Stimulated activated memory B cell treated with anti-CD40 and anti-IgM and Interleukin-4, amounts not matched to agents 10 μg/mL and 1 μg/mL and 100 μg/mL, for 72 hours (primary cell): ENCODE measurements at places on chromosomes 5 and 9.

GRCh38 chr5:145429170-145429569, 406.0 kb downstream of the PRELID2 start:
- no peak for ATAC-seq

DNA sequence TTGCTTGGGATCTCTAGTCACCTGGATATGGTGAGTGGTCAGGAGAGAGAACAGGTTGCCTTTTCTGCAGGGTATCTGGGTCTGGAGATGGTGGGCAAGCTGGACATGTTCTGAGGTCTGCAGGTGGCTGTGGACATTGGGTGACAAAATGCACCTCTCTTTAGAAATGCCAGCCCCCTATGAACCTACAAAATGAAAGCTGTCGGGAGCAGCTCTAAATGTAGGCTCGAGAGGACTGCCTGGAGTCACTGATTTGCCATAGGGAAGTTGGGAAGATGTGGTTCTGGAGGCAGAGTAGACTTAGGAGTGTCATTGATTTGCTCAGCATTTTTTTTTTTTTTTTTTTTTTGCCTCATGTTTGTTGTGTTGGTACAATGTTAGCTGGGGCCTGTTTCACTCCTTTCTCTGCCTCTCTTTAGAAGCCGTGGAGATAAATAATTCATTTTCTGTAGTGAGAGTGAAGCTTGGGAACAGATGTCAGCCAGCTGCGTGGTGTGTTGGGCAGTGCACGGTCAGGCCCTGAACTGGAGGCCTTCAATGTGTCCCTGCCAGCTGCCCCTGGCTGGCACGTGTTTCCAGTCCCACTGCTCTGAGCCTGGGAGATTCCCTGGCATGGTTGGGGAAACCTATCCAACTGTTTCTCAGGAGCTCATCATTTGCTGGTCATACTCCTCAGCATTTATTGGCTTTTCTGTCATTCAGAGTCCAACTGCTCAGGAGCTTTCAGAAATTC, 5.4 kb downstream of the RGS3 start:
- ATAC-seq: no peak

DNA sequence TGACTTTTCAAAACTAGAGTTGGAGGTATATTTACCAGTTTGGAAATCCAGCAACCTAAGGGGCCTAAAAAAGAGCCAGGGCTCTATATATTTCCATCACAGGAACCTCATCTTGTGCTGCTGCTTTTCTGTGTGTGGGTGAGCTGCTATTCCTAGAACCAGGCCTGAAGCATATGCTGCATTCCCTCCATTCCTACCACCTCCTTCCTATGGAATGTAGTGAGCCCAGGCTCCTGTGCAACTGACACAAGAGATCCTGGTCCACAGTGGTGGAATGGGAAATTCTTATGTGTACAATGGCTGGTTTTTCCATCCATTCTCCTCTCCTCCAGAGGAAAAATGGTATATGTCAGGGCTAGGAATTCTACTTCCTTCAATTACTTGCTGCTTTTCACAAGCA, 39.1 kb downstream of the SPEF2 start:
- no peak for ATAC-seq

- no peak for ATAC-seq
These were observed 50.1 kb upstream of the BASP1 start for GRCh38 chr5:17167171-17167891.

DNA sequence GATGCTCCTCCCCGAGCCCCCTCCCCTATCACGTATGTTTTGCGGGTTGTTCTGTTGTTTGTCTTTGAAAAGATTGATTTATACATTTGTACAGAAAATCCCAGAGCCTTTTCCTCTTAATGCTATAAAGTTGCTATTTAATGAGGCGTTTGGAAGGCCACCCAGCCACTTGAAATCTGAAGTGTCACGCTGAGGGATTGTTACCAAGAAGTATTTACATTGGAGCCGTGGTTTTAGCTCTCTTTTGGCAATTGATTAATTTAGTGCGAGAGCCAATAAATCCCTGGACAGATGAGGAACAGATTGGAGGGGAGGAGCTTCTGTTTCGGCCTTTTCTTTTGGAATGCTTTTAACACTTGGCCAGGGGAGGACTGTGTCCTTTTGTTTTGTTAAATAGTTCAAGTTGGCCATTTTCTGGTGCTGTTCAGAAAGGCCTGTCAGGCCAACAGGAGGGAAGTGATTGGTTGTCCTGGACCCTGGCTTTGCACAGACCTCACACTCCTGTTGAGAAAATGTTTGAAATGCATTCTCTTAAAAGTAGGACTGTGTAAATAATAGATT, 250.2 kb downstream of the PDZD2 start:
- no peak for ATAC-seq

GRCh38 chr5:79689541-79690466, at the start of gene CMYA5:
TSS of gene CMYA5 (plus strand) at chr5:79689836. CDS start at chr5:79689908, 72 bp downstream.
- ATAC-seq: peak; percentile 41

DNA sequence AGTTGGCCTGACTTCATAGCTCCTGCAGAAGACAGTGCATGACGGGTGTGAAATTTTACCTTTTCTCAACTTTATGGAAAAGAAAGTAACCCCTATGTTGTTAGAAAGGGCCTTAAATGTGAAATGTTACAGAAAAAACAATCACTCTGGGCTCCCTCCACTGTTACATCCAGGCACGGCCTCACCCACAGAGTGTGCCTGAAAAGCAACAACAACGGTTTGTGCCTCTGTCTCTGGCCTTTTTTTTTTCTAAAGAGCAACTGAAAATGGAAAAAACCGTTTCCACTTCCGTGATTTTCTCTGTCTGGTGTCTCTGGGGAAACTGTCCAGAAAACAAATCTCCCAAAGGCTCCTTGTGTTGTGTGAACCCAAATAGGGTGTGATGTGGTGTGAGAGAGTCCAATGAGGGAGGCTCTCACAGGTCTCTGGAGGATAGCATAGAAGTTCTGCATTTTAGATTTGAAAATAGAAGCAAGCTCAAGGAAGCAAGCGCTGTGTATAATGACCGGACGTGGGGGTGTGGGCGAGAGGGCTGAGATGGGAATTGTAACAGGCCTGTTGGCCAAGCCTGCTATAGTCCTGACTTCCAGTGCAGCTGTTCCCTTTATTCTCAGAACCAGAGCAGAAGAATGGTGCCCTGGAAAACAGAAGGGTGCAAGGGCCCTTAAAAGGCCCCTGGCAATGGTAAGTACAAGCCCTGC, 221.8 kb upstream of the TUT7 start:
- ATAC-seq: no peak

- ATAC-seq: no peak
These were observed 817 bp downstream of the GAPVD1 start for GRCh38 chr9:125262294-125262991.

GRCh38 chr5:67051164-67051563, 145.4 kb downstream of the CD180 start:
- no peak for ATAC-seq

- no peak for ATAC-seq
These were observed 5.9 kb upstream of the LCN1 start for GRCh38 chr9:135515083-135515951.

- peak; percentile 90 for ATAC-seq
These were observed 19.2 kb downstream of the DOCK2 start for GRCh38 chr5:169656125-169656901.

DNA sequence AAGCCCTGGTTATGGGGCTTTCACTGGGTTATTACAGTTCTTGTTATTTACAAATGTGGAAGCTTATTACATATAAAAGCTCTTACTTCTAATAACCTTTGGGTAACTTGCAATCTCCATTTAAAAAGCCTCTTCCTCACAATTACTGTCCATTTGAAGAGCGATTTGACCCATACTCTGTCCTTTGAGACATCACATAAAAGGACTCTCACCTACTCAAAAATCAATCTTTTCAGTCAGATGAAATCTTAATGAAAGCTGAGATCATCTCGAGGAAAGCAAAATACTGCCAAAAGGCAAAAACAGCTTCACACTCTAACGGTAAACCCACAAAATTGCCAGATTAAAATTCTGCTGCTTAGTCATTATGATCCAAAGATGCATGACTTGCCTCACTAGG, 29.8 kb downstream of the ELAVL2 start:
- ATAC-seq: no peak

DNA sequence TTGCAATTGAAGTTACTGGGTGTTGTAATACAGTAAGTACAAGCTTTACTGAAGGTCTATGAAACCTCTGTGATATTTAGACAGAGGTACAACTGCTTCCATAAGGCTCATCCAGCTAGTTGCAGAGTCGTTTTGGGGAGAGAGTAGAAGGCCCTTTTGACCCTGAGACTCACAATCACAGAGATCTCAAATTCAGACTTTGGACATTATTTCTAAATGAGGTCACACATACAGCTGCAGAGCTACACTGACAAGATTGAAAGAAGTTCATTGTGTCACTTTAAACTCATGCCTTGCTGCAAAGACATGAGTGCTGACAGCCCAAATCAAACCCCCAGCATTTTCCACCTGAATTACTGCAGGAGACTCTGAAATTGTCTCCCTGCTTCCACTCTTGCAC, 205.9 kb upstream of the TMEM161B start:
- ATAC-seq: no peak

- ATAC-seq: no peak
These were observed 26.3 kb upstream of the TNPO1 start for GRCh38 chr5:72790186-72790585.

DNA sequence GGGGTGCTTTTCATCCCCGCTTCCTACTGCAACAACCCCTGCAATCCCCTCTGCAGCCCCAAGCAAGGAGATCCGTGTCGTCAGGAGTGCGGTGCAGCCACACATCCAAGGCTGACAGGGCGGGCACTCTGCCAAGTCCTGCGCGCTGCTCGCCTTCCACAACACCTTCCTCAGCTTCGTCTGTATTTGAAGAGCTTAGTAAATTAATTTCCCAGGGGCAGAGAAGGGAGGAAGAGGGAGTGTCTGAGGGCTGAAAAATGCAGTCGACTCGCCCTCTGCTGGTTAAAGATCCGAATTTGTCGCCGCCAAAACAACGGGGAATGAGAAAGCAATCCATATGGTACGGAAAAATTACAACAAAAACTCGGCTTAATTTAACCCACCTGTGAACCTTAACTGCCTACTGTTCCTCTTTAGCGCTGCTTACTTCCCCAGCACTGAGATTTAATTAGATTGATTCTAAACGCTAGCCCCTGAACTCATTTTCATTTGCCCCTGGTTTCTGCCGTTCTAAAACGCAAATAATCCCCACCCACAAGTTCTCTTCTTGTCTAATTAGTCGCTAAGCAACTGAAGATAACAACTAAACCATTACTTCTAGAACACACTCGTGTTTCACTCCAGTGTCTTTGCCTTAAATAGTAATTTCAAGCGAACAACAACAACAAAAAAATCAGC, 10.9 kb upstream of the PCDHB1 start:
- no peak for ATAC-seq

GRCh38 chr5:148393390-148393741, 9.6 kb downstream of the FBXO38 start:
- ATAC-seq: no peak

DNA sequence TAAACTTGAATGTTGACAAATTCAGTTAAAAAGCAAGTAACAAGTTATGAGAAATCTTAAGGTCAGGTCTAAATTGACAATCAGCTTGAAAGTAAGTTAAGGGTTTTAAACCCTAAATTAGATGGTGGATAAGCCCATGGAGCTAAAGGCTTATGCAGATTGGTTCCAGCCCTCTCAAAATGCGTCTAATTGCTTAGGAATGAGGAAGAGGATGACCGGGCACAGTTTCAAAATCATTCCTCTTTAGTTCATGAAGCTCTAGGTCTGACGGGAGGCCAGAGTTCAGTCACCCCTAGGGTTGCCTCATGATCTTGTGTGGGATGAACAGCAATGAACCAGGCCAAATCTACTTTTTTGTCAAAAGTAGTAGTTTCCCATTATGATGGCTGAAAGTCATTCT, 75.4 kb downstream of the SLC38A9 start:
- ATAC-seq: no peak

DNA sequence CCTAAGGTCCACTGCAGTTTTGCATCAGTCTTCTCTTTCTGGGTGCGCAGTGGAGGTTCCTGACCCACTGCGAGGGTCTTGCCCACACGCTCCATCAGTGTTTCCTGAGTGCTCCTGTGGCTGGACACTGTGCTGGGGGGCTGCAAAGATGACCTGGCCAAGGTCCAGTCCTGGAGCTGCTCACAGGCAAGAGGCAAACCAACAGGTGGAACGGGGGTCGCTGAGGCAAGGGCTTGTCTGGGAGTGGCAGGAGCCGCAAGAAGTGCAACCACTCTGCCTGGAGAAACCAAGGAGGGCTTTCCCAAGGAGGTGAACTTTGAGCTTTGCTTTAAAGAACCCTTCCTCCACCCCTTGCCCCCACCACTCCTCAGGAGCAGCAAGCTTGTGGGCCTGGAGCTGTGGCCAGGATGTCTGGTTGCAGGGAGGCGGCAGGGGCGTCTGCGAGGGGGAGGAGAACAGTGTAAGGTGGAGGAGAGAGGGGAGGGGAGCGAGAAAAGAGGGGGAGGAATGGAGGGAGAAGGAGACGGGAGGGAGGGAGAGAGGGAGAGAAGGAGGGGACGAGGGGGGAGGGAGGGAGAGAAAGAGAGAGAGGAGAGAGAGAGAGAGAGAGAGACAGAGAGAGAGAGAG, 444 bp upstream of the CPLX2 start:
- no peak for ATAC-seq

DNA sequence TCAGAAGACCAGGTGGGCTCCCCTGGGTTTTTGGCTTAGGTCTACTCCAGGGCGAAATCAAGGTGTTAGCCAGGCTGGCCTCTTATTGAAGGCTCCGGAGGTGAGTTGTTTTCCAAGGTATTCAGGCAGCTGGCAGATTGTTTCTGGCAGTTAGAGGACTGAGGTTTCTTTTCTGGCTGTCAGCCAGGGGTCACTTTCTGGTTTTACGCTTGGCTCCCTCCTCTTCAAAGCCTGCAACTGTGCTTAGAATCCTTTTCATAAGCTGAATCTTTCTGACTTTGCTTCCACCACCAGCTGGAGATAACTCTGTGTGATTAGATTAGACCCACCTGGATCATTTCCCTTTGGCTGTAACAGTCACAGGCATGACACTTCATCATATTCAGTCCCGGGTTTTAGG, 24.6 kb downstream of the RFK start:
- ATAC-seq: no peak

- no peak for ATAC-seq
These were observed 97.7 kb downstream of the GDNF start for GRCh38 chr5:37742111-37742510.

GRCh38 chr9:88076286-88077070, 61.8 kb downstream of the SPATA31C2 start:
- ATAC-seq: peak; percentile 45

GRCh38 chr5:34543687-34544086, 112.4 kb upstream of the RAI14 start:
- no peak for ATAC-seq

DNA sequence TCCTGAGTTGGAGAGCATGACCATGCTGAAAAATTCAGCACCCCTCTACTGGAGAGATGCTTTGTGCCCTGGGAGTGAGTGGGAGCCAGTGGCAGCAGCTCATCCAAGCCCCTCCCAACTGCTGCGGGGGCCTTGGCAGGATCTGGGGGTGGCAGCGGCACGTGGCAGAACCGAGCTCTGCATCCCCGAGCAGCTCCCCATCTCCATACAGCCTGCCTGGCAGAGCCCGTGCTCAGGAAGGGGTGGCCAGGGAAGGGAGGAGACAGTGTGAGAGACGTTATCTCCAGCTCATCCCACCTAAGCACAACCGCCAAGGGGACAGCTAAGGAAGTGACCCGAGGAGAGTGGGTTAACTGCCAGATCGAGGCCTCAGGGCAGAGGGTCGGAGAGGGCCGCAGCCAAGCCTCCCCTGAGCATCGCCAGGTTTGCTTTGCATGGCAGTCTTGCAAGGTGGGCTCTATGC, 17.2 kb upstream of the DPM2 start:
- ATAC-seq: no peak

GRCh38 chr9:79940919-79941318, 369.2 kb downstream of the TLE4 start:
- no peak for ATAC-seq
